ENCODE measurements at places on chromosomes 11 and 22. TPM values are rescaled to one million over a fixed set of nuclear protein-coding genes. Genes with fewer than 3 reads are reported as not detected.

BARX2 gene
- total RNA-seq: 0.74 TPM

ZNF215 gene
- 1.2 TPM for total RNA-seq

IGLL5 gene
- total RNA-seq: 5.4 TPM

PATE4 gene
- not detected for total RNA-seq

ZBTB44 gene
- total RNA-seq: 30.1 TPM

OR51I1 gene
- 3.2 TPM for total RNA-seq

OR51B2 gene
- total RNA-seq: 1.9 TPM

C11orf87 gene
- total RNA-seq: not detected

CRYBB2 gene
- total RNA-seq: not detected

ALDH3B1 gene
- total RNA-seq: 165 TPM

OR51E2 gene
- total RNA-seq: not detected

GAL3ST1 gene
- total RNA-seq: 4.0 TPM

CNTN5 gene
- total RNA-seq: 0.63 TPM

DEAF1 gene
- 33.1 TPM for total RNA-seq

ART1 gene
- 0.80 TPM for total RNA-seq

PRG2 gene
- 0.71 TPM for total RNA-seq

MYRF gene
- 41.2 TPM for total RNA-seq

CADM1 gene
- total RNA-seq: 91.3 TPM

MISFA gene
- 3.5 TPM for total RNA-seq

IRAG1 gene
- total RNA-seq: 17.0 TPM

OR51G2 gene
- not detected for total RNA-seq

CBY1 gene
- total RNA-seq: 25.9 TPM

MFRP gene
- not detected for total RNA-seq

TMPRSS4 gene
- 4.8 TPM for total RNA-seq

ZNF280B gene
- 0.49 TPM for total RNA-seq

MIAT gene
- 4.6 TPM for total RNA-seq

PKDREJ gene
- 0.06 TPM for total RNA-seq

APOC3 gene
- not detected for total RNA-seq

MS4A12 gene
- not detected for total RNA-seq

OR52E8 gene
- total RNA-seq: not detected

PGA5 gene
- 0.55 TPM for total RNA-seq

C22orf31 gene
- not detected for total RNA-seq

CHEK1 gene
- 5.8 TPM for total RNA-seq

ZBED5 gene
- 39.0 TPM for total RNA-seq

KDM4E gene
- total RNA-seq: not detected

CDC42BPG gene
- 11.2 TPM for total RNA-seq

USH1C gene
- 0.11 TPM for total RNA-seq

SIK2 gene
- total RNA-seq: 26.8 TPM

SCGB1C1 gene
- total RNA-seq: not detected

PTS gene
- total RNA-seq: 19.3 TPM

DKK3 gene
- 115 TPM for total RNA-seq

FIBIN gene
- 11.7 TPM for total RNA-seq

DDIAS gene
- 2.8 TPM for total RNA-seq

THRSP gene
- not detected for total RNA-seq

SYT8 gene
- 2.7 TPM for total RNA-seq

PIH1D2 gene
- 14.5 TPM for total RNA-seq

MN1 gene
- 6.5 TPM for total RNA-seq

A4GALT gene
- total RNA-seq: 24.8 TPM

PKP3 gene
- total RNA-seq: 63.1 TPM

BIK gene
- total RNA-seq: 6.1 TPM

MYO7A gene
- 4.4 TPM for total RNA-seq

HEPN1 gene
- not detected for total RNA-seq

C11orf65 gene
- 0.49 TPM for total RNA-seq

GSTT2B gene
- total RNA-seq: 2.0 TPM

PRODH gene
- total RNA-seq: 65.7 TPM

HOATZ gene
- total RNA-seq: 32.6 TPM

OR8K1 gene
- total RNA-seq: not detected

CRYBA4 gene
- total RNA-seq: not detected

Data from lung (tissue), 17 donors.